ENCODE measurements at places on chromosomes 3 and 15.
A peak's percentile ranks its signal among the peaks of the same experiment; 100 is the strongest.

- DNase-seq, result peak; percentile 98
Observed at GRCh38 chr15:75104804-75105557, 81.6 kb downstream of the PPCDC start.

- DNase-seq, result no peak
Observed at GRCh38 chr15:88920186-88920891, 7.2 kb upstream of the MFGE8 start.

DNA sequence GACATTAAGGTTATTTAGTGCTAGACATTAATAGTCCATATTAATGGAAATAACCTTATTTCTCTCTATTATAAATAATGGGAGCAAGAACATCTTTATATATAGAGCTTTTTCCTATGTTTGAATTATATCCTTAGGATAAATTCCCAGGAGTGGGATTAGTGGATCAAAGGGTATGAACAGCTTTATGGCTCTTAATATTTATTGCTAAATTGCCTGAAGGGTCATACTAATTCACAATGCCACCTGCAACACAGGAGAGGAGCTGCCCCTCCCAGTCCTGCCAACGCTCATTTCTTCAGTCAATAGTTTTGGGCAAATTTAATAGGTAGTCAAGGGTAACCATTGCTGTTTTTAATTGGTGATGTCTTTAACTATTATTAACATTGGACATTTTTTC, 48.9 kb upstream of the POLR2M start:
- DNase-seq, result no peak

GRCh38 chr3:2853651-2854050, 256.5 kb downstream of the IL5RA start:
- DNase-seq, result no peak

GRCh38 chr3:37562876-37563275, 298.8 kb upstream of the CTDSPL start:
- no peak for DNase-seq

DNA sequence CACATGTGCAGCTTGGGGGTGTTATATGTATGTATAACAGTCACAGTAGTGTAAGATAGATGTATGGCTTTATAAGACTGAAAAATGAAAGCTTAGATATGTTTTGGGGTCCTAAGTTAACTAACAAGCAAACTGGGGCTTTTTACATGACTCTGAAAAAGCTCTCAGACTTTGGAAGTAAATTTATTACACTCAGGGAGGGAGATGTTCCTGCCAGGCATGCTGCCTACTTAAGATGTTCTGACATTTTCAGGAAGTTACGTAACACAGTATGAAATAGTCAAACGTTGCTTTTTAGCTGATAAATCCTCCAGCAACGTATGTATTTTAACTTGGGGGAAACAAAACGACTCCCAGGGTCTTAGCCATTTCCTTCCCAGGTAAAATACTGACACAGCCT, 1.7 kb upstream of the IFT57 start:
- DNase-seq, result peak; percentile 84

- DNase-seq, result no peak
Observed at GRCh38 chr3:9781978-9782603, 10.2 kb downstream of the TADA3 start.

GRCh38 chr15:28987337-28987736, 101.6 kb downstream of the APBA2 start:
- no peak for DNase-seq

DNA sequence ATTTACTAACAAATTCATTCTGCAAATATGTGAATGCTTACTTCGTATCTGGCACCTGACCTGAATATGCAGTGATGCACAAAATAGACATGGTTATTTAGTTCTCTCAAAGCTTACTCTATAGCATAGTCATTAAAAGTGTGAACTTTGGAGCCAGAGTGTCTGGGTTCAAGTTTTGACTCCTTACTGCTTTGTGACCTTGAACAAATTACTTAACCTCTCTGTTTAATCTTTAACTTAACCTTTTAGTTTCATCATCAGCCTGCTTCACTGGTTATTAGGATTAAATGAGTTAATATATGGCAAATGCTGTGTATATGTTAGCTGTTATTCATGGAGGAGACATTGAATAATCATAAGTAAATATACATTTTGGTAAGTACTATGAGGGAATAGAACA, 12.1 kb upstream of the MGA start:
- no peak for DNase-seq

- DNase-seq, result no peak
Observed at GRCh38 chr3:31770822-31771326, 210.2 kb downstream of the OSBPL10 start.

DNA sequence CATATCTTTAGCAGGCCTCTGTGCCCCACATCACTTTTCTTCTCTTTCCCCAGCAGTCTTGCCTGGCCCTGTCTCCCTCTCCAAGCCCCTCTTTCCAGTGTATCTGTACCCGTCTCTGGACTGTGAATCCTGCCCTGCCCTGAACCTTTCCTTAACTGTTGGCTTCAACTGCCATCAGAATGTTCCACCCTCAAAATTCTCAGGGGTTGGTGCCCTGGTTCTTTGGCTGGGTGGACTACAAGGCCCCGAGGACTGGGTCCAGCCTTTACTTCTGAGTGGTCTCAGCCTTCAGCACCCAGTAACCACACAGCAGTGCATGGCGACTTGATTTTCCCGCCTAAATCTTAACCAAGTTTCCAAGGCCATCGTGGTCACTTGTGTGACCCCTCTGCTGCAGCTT, 333.5 kb upstream of the RGMA start:
- no peak for DNase-seq

GRCh38 chr15:91465086-91465485, 365.0 kb downstream of the SV2B start:
- no peak for DNase-seq

- DNase-seq, result no peak
Observed at GRCh38 chr3:172515130-172515918, 7.9 kb downstream of the TNFSF10 start.

DNA sequence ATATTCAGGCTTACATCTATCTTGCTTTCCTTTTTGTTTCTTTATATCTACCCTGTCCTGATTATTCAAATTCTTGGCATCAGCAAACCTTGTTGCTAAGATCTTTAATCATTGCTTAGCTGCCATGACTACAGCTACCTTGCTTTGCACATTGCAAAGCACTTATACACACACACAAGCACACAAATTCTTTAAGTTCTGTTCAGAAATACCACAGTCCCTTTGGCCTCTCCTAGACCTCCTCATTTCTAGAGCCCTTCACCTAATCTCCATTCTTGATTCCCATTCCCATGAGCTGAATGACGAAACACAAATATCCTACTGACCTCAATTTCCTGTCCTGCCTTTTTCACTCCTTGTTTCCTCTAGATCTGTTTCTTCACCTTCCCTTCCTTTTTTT, 409.6 kb downstream of the UNC13C start:
- DNase-seq, result no peak

DNA sequence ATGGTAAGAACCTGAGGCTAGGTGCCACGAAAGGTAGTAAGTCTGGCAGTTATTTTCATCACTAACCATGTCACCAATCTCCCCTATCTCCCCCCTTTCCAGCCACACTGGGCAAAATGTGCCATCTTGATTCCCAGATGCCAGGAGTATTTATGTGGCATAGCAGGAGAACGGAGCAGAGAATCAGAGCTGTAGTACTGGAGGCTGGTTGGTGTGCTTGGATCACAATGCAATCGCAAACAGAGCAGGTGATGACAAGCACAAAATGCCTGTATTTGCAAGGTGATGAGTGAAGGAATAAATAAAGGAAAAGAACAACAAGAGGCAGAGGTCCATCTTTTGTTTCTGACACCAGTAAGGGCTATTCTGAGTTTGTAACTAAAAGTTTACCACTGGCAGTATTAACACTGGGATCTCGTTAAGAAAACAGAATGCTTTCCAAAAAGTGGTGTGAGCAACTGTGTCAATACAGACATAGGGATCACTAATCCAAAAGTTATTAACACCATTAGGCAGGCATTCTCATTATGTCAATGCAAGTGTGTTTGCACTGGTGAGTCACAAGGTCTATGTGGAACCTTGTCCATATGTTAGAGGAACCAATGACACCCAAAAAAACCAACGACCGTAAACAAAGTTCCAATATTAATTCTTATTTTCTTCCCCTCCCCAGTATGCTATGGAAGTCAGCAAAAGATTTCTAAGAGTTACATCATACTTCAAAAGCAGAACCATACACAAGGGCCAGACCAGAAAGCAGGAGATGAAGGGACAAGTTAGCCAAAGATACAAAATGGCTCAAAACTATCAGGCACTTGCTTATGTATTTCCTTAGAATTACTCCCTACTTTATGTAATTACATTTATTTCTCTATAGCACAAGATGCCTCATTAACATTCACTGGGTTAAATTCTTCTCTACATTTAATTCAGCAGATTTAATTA, 556.6 kb downstream of the FOXP1 start:
- DNase-seq, result peak; percentile 70

GRCh38 chr3:9786209-9786739, 6.0 kb downstream of the TADA3 start:
- DNase-seq, result peak; percentile 8

GRCh38 chr3:37456781-37457180, 282.4 kb upstream of the LRRFIP2 start:
- no peak for DNase-seq

DNA sequence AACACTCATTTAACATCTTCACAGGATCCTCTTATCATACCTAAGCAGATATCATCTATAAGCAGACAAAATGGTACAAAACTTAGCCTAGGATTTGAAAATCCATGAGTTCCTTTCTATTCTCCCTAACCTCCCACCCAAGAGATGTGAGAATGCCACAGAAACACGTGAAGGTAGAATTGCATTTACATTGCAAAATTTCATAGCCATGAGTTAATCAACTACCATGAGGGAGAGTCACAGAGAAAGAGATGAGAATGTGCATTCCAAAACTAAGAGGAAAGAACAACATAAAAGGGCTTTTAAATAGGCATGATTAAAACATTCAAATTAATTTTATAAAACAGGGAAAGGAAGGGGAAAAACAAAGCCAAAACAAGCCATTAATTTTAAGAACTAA, 806.2 kb downstream of the NTRK3 start:
- DNase-seq, result no peak

GRCh38 chr15:32994810-32995424, 199.6 kb downstream of the FMN1 start:
- DNase-seq, result peak; percentile 42

DNA sequence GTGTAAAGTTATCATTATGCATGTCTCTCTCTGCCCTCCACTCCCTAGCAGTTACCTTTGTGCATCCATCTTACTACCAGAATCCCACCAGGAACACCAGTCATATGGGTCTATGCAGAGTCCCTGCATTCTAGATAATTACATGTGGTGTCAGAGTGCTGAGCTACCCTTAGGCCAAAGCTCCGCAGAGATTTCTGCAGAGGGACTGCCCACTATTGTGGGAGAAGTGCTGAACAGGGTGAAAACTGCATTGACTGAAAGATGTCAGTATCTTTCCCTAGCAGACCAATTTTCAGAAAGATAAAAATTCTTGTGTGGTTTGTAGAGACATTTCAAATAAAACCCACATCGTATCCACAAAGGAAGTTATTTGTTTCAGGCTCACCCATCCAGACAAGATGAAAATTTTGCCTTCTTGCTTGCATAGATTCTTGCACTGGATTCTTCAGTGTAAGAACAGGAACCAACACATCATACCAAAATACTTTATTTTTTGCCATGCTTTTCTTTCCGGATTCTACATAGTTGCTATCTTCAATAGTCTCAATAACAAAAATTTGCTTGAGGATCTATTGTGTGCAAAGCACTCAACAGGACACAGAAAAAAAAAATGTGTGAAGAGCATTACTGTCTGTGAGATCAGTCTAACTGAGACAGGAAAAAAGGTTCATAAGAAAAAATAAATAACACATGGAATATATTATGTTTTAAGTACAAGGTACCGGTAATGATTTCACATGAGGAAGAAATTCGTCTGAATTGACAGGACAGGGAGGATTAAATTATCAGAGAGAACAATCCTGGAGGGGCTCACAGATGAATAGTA, 32.0 kb upstream of the CCDC80 start:
- DNase-seq, result peak; percentile 11

DNA sequence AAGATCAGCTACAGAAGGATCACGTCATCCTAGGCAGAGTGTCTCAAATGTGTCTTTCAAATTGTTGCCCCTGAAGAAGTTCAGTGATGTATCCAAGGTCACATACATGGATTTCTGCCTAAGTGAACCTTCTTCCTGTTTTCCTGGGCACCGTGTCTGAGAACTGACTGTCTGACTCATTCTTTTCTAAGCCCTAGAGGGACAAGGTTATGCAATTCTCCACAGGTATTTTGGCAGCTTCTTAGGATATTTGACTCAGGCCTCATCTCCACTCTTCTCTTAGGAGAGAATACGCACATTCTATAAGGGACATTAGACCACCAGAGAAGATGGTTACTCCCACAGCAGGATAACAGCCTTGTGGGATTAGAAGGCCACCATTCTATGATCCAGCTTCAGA, 391.9 kb upstream of the THBS1 start:
- DNase-seq, result no peak

DNA sequence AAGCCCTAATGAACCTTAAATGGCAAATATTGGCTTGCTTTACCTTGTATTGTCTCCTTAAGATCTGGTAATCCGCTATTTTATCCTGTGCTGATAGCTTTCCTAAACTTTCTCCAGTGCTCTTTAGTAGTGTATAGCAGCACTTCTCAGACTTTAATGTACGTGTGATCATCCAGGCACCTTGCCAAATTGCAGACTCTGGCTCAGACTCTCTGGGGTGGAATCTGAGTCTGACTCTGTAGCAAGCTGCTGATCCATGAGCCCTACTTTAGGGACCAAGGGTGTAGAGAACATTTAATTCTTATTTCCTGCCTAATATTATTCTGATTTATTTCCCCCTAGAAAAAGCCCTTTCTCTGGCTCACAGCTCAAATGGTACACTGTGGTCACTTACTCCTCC, 518.8 kb upstream of the ZNF385D start:
- DNase-seq, result no peak

GRCh38 chr3:121436074-121436473, 109.7 kb downstream of the POLQ start:
- DNase-seq, result no peak

DNA sequence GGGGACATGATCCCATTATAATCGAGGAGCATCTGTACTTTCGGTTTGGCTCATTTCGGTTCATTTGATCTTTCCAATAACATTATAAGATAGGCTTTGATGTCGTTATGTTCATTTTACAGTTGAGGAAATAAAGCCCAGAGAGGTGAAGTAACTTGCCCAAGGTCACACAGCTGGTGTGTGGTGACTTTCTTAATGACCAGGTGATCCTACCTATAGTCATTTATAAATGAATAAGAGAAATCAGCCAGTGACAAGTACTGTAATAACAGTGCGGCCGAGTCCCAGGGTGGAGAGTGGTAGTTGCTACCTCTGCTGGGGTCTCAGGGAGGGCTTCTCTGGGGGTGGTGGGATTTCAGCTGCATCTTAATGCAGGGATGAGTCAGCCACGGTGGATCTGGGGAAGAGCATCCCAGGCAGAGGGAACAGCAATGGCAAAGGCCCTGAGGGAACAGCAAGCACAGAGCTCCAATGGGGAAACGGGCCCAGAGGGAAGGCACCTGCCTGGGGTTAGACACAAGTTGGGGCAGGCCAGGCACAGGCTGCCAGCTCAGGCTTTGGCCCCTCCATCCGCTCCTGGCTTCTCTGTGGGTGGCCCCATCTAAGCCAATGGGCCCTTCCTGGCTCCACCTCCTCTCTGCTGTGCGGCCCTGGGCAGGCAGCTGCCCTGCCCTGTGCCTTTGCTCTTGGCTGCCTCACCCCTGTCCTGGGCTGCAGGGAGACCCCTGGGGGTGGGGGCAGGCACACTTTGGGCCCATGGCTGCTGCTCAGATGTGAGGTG, 1.1 kb upstream of the FBLN2 start:
- no peak for DNase-seq

Data from MV-4-11 (cell line).